Ovary (tissue), 10 donors: ENCODE measurements at places on chromosomes 7 and 10. TPM values are rescaled to one million over a fixed set of nuclear protein-coding genes. Genes with fewer than 3 reads are reported as not detected.

- DNase-seq, result no peak
Observed at GRCh38 chr10:111548084-111548726, 471.4 kb downstream of the ADRA2A start.

DNA sequence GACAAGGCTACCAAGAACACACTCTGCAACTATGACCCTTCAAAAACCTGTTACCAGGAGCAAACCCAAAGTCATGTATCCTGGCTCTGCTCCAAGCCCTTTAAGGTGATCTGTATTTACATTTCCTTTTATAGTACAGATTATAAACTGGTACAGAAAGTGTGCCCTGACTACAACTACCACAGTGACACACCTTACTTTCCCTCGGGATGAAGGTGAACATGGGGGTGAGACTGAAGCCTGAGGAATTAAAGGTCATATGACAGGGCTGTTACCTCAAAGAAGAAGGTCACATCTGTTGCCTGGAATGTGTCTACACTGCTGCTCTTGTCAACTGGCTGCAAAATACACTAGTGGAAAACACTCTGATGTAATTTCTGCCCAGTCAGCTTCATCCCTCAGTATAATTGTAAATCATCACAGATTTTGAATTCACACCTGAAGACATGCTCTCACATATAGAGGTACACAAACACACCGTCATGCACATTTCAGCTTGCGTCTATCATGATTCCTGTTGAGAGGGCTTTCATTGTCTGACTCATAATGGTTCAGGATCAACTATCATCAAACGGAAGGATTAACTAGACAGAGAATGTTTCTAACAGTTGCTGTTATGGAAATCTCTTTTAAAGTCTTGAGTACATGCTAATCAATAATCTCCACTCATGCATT is 318.3 kb downstream of the NXPH1 start:
- no peak for DNase-seq

GRCh38 chr10:29689001-29689400 is 54.2 kb upstream of the SVIL start:
- no peak for DNase-seq

ITIH2 gene
- 1.2 TPM for total RNA-seq
